ENCODE measurements at places on chromosomes 12 and 14.

GRCh38 chr12:12032260-12032791 lies 38.4 kb upstream of the BCL2L14 start:
- DNase-seq = peak; percentile 58

- DNase-seq = no peak
Observed at GRCh38 chr14:90489916-90490719, 93.3 kb downstream of the CALM1 start.

- DNase-seq = no peak
Observed at GRCh38 chr12:45343269-45344051, 127.6 kb downstream of the ANO6 start.

GRCh38 chr12:111298582-111299436 lies 70.1 kb downstream of the PHETA1 start:
- DNase-seq = peak; percentile 97

GRCh38 chr12:76311796-76312195 lies 36.4 kb downstream of the BBS10 start:
- DNase-seq = no peak

DNA sequence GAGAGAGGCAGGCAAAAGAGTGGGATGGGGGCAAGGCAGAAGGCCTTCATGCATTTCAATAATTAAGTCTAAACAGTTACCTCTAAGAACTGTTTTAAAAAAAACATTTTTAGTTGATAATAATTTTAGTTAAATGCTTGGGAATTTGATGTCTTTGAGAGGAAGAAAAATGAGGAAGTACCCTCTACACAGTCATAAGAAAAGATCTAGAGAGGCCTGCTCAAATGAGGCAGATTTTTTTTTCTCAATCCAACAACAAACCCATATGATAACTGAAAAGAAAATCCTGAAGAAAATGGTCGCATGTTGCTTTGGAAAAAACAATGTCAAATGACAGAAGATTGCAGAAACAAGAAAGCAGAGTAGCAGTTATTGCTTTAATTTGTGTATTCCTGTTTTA lies 25.6 kb downstream of the SINHCAF start:
- no peak for DNase-seq

All from endodermal cell (in vitro differentiated cells).